GDM1 (cell line): ENCODE measurements at places on chromosomes 13 and 19.
A peak's percentile ranks its signal among the peaks of the same experiment; 100 is the strongest.

- no peak for DNase-seq
These were observed 161.4 kb upstream of the SOX1 start for GRCh38 chr13:111905609-111905945.

- DNase-seq, result no peak
These were observed 108.9 kb downstream of the RBM26 start for GRCh38 chr13:79297128-79297527.

DNA sequence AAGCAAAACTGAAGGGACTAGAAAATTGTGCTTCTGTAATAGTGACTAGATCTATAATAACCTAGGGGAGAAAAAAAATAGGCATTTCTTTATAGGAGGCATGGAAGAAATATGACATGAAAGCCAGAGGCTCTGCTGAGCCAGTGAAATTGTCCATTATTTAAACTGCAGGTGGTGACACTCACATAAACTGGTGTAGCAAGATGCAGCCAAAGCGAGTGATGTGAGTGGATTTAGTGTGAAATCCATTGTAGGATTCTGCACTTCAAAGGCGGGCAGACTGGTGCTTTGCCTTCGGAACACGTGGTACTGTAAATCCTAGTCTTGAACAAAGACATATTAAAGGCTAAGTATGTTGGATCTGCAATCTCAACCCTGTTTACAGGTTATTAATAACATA lies 361.9 kb downstream of the TBC1D4 start:
- no peak for DNase-seq

DNA sequence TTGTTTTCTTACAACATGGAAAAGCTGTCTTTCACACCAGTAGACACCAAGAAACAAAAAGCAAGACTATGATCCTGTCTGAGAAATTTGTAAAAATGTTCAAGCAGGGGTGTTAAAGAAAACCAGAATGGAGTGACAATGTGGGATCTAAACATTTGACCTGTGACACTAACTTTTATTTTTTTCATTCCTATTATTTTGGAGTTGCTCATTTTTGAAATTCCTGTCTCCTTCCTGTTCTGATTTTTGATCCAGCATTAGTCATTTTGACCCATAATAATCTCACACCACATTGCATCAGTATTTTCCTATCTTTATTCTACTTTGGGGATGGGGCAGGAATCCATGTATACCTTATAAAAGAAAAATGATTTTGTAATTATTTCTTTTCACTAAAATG lies 164.2 kb downstream of the DLEU7 start:
- DNase-seq, result no peak

DNA sequence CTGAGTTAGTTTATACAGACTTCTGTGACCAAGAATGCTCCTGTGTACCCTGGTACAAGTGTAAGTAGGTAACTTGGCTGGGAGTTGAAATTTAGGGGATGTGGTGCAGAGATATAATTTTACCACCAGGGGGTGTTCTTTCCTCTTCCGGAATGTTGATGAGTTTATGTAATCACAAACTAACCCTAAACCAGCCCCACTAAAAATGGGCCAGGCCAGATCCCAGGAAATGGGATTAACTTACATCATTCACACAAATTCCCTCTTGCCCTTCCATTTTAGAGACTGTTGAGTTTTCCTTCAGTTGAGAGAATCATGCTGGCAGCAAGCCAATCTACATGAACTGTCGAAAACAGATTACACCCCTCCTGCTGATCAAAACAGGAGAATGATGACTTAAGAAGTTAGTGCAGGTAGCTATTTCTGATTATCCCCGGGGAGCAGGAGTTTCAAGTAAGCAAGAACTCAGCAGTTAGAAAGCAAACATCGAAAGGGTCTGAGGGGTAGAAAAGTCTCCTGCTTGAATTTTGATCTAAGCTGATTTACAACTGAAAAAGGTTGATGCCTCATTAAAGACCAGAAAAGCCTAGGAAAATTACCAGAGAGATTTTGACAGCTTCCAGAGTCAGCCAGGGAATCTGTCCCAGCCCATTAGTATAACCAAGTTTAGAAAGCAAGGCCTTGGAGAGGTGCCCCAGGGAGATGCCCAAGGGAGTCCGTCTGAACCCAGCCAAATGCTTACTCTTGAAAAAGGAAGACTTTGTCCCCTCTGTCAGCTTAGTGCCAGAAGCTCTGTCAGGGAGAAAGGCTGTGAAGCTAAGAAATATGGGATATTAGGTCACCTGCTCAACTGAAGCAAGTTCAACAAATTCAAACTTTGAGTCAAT lies 32.3 kb upstream of the MED4 start:
- DNase-seq, result peak; percentile 54

DNA sequence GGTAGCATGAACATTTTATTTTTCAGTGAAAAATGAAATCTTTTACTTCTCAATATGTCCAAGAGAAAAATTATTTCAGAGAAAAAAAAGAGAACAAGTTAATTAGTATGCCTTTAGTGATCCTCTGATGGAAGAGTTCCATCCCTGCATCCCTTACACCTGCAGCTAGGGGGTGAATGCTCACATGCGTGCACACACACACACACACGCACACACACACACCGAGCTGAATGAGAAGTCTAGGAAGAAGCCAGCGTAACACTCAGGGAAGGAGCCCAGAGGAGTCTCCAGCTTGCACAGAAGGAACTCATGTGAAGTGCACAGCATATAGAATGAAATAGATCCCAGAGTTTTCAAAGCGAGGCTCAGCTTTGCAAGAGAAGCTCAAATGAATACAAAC lies 510.5 kb downstream of the IRS2 start:
- DNase-seq, result no peak

GRCh38 chr13:48562296-48563066 lies 29.6 kb upstream of the RCBTB2 start:
- DNase-seq, result peak; percentile 82

- no peak for DNase-seq
These were observed 26.1 kb downstream of the RFPL4AL1 start for GRCh38 chr19:55795021-55795420.

GRCh38 chr19:35714601-35715354 lies 3.0 kb upstream of the KMT2B start:
- DNase-seq, result no peak

- no peak for DNase-seq
These were observed 17.7 kb downstream of the TMEM161A start for GRCh38 chr19:19120308-19121231.

DNA sequence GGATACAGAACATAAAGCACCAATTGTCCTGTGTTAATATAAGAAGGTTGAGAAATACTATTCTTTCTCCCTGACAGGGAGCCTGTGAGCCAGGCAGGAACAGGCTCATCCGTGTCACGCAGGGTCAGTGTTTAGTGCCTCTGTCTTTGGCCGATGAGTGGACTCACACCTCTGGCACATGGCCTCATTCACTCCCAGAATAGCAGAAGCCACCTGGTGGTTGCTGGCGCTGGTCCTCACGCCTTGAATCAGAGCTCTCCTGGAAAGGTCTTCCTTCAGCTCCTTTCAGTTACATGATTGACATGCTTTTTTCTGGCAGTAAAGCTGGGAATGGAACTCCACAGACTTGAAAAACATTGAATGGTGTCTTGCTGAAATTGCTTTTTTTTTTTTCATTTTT lies 28.1 kb upstream of the SIAH3 start:
- DNase-seq, result no peak

DNA sequence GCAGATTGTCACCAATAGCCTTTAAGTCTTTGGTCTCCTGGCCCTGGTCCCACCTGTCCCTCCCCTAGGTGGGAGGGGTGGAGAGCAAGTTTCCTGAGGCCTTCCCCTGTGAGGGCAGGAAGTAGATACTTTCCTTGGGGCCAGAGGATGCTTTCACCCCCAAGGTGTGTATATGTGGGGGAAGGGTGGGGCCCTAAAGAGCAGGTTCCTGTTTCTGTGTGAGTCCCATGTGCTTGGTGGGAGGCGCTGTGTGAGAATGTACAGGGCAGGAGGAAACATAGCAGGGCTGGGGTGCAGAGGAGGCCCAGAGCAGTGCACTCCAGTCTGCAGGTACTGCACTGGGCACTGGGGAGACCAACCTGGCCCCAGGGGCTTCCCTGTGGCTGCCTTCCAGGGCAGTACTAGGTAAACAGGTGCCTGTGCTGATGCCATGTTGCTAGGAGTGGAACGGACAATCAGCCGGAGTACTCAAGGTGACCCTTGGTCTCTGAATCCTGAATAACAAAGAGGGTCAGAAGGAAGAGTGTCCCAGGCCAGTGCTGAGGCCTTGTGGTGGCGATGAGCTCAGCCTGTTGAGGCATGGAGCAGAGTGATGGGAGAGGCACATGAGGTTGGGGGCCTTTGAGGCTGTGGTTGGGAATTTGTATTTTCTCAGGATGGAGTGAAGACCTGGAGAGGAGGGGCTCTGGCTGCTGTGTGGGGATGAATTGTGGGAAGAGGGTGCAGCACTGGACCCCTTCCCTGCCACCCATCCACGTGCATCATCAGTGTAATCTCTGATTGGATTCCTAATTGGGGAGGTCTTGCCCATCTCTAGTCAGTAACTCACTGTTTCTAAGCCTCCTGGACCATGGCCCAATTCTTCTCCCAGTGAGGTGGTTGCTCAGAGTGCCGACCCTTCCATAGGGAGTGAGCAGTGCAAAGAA lies 5.1 kb downstream of the EGLN2 start:
- peak; percentile 35 for DNase-seq

- DNase-seq, result no peak
These were observed 6.7 kb downstream of the SPPL2B start for GRCh38 chr19:2334986-2335846.

DNA sequence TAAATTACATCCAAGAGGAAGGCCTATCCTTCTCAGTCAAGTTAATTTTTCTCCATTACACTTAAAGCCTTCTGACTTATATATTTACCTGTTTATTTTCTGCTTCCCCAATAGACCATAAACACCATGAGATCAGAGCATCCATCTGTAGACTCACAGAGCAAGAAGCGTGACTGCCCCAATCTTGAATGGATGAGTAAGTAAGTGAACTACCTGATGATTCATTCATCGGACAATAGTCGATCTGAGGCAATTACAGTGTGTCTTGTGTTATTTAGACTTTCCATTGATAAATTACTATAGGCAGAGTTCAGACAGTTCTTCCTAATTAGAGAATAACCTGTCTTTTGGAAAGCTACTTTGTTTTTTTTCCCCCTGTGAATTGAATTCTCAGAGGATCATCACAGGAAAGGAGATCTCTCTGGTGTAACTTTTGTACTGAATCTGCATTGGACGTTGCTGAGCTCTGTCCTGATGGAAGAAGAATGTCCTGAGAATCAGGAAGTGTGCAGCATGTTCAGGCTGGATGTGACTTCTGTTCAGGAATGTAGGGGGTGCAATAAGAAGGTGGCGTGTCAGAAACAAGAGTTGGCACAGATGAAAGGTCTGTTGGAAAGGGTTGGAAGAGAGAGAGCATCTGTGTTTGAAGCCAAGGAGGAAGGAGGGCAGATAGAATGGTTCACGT lies 367.0 kb downstream of the NALCN start:
- no peak for DNase-seq

DNA sequence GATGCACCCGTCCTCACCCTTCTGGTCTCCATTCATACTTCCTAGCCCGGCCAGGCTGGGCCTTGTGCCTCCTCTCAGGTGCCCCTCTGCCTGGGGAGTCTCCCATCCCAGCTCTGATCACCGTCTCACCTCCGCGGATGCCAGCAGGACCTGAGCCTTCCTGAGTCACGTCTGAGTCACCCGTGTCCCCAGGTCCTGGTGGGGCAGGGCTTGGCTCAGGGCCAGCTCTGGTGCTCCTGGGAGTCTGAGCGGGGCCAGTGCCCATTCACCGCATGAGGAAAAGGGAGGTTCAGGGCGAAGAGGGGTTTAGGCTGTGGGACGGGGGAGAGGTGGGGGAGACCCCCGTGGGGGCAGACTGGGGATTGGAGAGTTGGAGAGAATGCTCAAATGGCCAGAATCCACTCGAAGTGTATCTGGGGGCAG lies 593 bp downstream of the ATP8B3 start:
- no peak for DNase-seq

GRCh38 chr13:40640202-40640601 lies 26.2 kb downstream of the FOXO1 start:
- no peak for DNase-seq

DNA sequence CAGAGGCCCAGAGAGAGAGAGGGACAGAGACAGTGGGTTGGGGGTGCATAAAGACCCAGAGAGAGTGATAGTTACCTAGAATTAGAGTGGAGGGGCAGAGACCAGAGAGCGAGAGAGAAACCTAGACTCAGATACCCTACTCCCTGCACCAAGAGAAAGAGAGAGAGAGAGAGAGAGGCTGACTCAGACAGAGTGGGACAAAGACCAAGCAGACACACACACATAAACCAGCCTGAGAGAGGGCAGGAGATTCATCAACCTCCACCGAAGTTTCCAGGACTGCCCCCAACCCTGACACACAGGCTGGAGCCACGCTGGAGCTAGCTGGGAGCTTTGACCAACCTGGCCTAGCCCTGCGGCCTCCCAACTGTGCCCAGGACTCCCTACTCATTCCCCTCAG lies 12.9 kb downstream of the SYT3 start:
- DNase-seq, result no peak

GRCh38 chr13:21008026-21008425 lies 53.4 kb downstream of the LATS2 start:
- no peak for DNase-seq

GRCh38 chr13:75312884-75313520 lies 169.0 kb downstream of the TBC1D4 start:
- DNase-seq, result no peak

- no peak for DNase-seq
These were observed 275.8 kb upstream of the SOX1 start for GRCh38 chr13:111791131-111791530.

DNA sequence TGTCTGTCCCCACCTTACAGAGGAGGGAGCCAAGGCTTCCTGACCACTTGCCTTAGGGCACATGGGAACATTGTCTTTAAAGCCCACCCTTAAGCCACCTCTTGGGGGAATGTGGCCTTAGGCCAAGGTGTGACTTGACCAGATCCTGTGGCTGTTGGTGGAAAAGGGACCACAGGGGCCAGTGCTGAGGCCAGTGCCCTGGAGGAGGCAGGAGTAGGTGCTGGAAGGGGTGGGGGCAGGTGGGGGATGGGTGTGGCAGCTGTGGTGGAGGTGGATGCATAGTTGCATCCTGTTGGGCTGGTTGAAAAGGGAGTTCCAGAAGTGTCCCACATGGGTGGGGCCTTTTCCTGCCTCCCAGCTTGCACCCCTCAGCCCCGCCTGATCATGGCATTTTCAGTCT lies 44.8 kb downstream of the DNM2 start:
- no peak for DNase-seq

- DNase-seq, result no peak
These were observed 15.6 kb downstream of the ELL start for GRCh38 chr19:18506101-18506930.
